CD4-positive, alpha-beta T cell treated with Interleukin-15 for 1 hour (primary cell): ENCODE measurements at places on chromosomes 5 and 9.

DNA sequence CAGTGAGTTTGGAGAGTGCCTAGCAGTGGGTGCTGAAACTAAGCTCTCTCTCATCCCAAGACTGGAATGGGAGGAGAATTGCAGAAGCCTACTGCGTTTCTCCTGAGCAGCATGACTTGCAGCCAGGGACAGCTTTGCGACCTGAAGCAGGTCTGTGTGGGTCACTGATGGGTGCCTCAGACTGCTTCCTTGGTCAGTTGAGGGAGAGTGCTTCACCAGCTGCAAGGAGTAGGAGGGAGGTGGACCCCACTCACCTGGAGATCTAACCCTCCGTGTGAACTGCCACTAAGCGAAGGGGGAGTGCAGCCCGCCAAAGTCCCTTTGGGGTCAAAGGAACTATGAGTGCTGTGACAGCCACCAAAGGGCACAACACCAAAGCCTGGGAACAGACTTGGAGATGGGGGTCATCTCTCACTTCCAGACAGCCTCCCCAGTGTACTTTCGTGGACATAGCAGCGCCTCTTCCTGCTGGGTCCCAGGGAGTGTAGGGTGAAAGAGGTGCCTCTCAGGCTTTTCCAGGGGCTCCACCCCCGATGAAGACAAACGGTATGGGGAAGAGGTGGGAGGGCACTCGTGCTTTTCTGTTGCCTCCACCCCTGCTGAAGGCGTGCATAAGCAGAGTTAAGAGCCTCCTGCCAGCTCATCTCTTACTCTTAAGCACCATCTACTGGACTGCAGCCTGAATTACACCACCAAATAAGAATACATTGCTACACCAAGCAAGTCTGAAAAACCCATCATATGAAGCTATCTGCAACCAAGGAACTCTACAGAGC is 34.3 kb upstream of the MACIR start:
- DNase-seq: peak; percentile 34

DNA sequence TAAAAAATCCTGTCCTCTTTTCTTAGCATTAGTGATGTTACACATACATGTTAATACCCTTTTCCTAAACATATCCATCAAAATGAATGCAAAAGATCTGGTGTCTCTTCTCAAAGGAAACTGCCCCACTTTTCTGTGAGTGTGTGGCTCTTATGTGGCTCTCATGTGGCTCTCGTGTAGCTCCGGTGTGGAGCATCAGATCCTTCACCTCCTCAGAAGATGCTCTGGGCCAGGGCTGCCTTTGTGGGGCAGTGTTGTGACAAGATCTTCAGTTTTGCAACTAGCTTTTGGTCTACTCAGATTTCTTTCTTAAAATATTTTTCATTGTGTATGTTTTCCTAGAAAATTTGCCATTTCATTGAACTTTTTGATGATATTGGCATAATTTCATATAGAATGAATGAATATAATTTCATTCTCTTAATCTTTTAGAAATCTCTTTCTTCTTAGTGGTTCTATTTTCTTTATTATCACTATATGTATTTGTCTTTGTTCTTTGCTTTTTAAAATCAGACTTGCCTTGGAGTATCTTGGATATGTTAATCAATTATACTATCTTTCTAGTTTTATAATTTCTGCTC is 19.4 kb downstream of the GARNL3 start:
- peak; percentile 18 for DNase-seq

GRCh38 chr5:137152616-137153015 is 346.5 kb downstream of the SPOCK1 start:
- no peak for DNase-seq

DNA sequence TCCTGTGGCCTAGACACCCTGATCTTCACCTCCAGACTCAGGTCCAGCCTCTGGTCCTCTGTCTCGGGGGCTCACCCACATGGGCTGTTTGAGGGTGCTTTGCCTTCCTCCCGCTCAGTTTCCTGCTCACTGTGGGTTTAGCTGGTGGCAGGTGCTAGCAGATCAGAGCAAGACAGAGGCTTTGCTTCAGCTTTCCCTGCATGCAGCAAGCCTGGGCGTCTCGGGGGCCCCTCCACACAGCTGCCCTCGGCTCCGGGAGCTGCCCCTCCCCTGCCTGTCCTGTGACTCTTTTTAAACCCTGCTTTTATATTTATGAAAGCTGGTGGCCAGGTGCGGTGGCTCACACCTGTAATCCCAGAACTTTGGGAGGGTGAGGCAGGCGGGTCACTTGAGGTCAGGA is 14.6 kb downstream of the MRPL36 start:
- no peak for DNase-seq

DNA sequence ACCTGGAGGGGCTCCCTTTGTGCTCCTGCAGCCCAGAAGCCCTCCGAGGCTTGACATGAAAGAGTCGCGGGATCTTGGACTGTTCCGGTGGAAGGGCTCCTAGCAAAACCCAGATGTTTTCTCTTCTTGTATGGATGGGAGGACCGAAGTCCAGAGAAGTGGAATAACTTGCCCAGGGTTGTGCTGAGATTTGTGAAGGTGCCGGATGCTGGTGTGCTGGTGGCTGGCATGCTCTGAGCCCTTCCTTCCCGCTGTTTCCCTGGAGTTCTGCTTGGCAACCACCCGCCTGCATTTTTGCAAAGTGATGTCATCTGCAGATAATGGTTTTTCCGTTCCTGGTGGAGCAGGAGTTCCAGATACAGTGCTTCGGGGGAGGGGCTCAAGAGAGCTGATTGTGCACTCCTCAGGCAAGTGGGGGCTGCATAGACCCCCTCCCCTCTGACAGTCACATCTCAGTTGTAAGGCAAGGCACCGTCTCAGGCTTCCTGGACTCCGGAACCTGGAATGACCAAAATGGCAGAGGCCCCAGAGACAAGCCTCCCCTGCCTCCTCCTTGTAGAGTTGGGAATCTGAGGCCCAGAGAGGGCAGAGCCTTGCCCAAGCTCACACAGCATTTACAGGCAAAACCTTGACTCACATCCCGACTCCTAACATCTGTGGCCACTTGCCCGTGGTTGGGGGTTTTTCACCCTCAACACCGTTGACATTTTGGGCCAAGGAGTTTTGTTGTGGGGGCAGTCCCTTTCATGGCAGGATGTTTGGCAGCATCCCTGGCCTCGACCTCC is 157.0 kb downstream of the RGS3 start:
- DNase-seq: no peak

- DNase-seq: no peak
Observed at GRCh38 chr5:135964670-135965320, 10.0 kb upstream of the LECT2 start.

GRCh38 chr5:16600397-16600796 is 16.4 kb downstream of the RETREG1 start:
- DNase-seq: no peak

- DNase-seq: no peak
Observed at GRCh38 chr5:147986134-147986757, 77.5 kb upstream of the SPINK5 start.

GRCh38 chr5:99068944-99069650 is 140.3 kb upstream of the CHD1 start:
- DNase-seq: no peak

GRCh38 chr9:91034521-91034920 is 232.9 kb downstream of the SYK start:
- no peak for DNase-seq

- DNase-seq: no peak
Observed at GRCh38 chr9:136432591-136432990, 7.1 kb downstream of the INPP5E start.

GRCh38 chr5:133967698-133968203 is 674 bp downstream of the C5orf15 start:
- DNase-seq: no peak

GRCh38 chr9:105320568-105320967 is 76.1 kb downstream of the SLC44A1 start:
- no peak for DNase-seq

- no peak for DNase-seq
Observed at GRCh38 chr5:95956021-95956899, 5.4 kb downstream of the ELL2 start.

DNA sequence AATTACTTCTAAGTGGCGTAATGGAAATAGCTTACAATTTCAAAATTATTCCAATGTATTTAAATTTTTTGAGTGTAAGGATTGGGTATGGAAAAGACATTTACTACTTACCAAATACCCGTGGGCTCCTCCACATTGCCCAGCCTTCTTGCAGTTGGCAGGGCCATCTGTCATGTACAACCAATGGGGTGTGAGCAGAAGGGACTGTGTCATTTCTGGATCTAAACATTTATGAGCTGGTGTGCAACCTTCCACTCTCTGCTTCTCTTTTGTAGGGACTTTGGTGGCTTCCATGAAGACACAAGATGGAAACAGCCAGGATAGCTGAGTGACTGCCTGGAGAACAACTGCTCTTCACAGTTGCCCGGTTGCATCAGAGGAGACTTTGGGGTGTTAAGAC is 40.8 kb downstream of the FRMD3 start:
- DNase-seq: no peak

GRCh38 chr5:93819668-93820067 is 78.3 kb upstream of the POU5F2 start:
- DNase-seq: no peak

DNA sequence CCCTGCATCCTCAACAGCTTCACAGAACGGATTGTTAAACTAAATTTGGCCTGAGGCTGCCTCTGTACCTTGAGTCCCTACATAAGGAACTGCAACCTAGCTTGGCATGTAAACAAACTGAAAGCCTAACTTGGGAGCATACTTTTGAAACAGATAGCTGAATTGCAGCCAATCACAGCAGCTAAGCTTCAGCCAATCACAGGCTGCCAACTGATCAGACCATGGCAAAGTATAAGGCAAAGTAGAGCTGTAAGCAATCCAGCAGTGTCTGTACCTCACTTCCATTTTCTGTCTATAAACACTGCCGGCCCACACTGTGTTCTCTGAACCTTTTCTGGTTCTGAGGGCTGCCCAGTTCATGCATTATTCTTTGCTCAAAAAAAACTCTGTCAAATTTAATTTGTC is 8.9 kb upstream of the ZNF483 start:
- no peak for DNase-seq

DNA sequence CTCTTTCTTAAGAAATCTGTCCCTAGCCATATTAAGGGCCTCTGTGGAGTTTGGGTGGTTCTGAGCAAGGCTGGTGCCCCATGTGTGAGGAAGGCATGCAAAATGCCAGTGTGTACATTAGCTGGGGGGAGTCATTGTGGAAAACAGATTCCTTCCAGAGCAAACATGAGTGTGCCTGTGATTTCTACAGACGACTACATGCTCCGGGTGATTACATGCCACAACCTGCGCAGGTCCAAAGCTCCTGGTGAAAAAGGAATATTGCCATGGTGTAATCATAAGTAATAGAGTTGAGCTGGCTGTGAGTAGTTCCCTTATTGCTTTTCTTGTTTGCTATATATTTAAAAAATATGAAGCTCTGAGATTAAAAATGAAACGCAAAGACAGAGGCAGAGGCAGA is 102.1 kb downstream of the ACER2 start:
- no peak for DNase-seq
